ENCODE measurements at places on chromosomes 13 and 19.

- DNase-seq = no peak
Observed at GRCh38 chr19:58170860-58171259, 12.0 kb upstream of the ZNF274 start.

DNA sequence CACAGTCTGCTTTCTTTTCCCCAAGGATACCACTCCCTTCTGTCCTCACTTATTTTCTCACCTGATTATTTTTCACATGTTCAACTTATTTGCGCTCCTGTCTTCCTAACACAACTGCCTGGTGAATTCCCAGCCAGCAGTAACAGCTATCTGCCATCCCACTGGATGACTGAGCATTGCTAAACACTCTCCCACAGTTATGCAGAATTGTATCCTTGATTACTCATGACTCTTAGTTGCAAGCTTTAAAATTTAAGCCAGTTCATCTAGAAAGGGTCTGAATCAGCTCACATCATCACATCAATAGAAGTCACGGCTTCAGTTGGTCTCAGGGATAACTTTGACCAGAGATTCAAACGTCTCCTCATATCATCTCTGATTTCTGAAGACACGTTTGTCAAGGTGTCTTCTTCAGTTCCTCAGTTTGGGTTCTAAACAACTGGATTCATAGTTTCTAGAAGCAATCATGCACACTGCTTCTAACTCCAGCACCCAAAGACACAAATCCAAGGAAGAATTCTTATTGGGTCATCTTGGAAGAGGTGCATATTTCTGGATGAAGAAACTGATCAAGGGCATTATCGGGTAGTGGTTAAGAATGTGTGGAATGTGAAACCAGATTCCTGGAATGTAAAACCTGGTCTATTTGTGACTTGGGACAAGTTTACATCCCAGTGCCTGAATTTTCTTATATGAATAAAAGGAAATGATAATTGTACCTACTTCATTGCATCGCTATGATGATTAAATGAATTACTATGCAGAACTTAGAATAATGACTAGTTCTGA, 13.9 kb upstream of the DACH1 start:
- no peak for DNase-seq

- DNase-seq = peak; percentile 38
Observed at GRCh38 chr19:51480590-51480989, 2.3 kb downstream of the CEACAM18 start.

GRCh38 chr13:108700422-108701170, 71.2 kb downstream of the MYO16 start:
- DNase-seq = no peak

GRCh38 chr13:99357131-99357596, 50.0 kb upstream of the GPR183 start:
- no peak for DNase-seq

- DNase-seq = no peak
Observed at GRCh38 chr13:50873467-50873866, 30.0 kb upstream of the DLEU7 start.

All from H9 (cell line).